Endothelial cell of umbilical vein (primary cell): ENCODE measurements at places on chromosomes 5 and 9. TPM values are rescaled to one million over a fixed set of nuclear protein-coding genes. Genes with fewer than 3 reads are reported as not detected.

FTMT gene
- total RNA-seq = not detected in 2 replicates

FOXD4 gene
- total RNA-seq = 0.35 and 0.42 TPM in 2 replicates

PCDHA3 gene
- total RNA-seq = 0.09 TPM in 1 of 2 replicates, not detected in the other

PIP5KL1 gene
- 2.9 and 3.8 TPM in 2 replicates for total RNA-seq

PDE4D gene
- 34.5 and 41.1 TPM in 2 replicates for total RNA-seq

SARDH gene
- total RNA-seq = 0.30 and 0.44 TPM in 2 replicates

TXNDC8 gene
- total RNA-seq = not detected in 2 replicates

HMMR gene
- total RNA-seq = 26.0 and 31.0 TPM in 2 replicates

LCN15 gene
- not detected in 2 replicates for total RNA-seq

USP20 gene
- total RNA-seq = 13.4 and 17.4 TPM in 2 replicates

PLAC8L1 gene
- total RNA-seq = 0.80 and 1.1 TPM in 2 replicates

COQ4 gene
- total RNA-seq = 44.4 and 46.6 TPM in 2 replicates

SMC2 gene
- 31.4 and 34.1 TPM in 2 replicates for total RNA-seq
